Naive thymus-derived CD4-positive, alpha-beta T cell (primary cell): ENCODE measurements at places on chromosomes 5 and 9.

DNA sequence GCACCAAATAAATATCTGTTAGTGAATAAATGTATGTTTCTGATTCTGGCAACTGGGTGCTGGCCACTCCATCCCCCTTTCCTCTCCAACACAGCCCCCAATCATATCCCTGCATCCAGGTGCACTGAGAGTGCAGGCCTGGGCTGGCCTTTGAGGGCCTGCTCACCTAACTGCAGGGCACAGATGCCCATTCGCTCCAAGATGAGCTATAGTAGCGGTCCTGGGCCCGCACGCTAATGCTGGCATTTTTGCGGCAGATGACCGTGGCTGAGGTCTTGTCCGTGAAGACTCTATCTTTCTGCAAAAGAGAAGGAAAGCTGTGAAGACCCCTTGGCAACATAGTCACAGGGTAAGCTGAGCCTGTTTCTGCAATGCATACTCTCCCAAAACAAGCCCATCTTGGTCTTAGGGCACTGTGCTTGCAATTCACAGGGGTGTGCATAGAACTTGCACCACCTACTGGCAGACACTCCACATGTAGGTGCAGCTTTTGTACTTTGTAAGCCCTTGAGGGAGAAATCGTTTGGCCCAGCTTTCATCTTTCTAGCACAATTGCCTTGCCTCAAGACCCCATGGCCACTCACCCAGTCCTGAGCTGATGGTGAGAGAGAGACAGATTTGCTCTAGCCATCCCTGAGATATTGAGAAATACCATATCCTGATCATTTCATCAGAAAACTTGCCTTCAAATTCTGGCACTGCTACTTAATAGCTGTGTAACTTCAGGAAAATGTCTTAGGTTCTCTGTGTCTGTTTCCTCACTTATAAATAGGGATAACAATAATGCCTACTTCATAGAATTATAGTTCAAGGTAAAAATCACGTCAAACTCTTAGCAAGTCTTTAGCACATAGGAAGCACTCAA lies 13.5 kb downstream of the IL12B start:
- no peak overlapping the region for H3K27ac ChIP-seq
- DNase-seq, result peak; percentile 41
- H3K4me3 ChIP-seq, result no peak overlapping the region

- peaks cover 8% of the 10 kb centered on the region for H3K27me3 ChIP-seq
- no peak overlapping the region for H3K4me3 ChIP-seq
- DNase-seq, result no peak
- H3K36me3 ChIP-seq, result no peaks in the 10 kb centered on the region
- H3K4me1 ChIP-seq, result no peaks in the 10 kb centered on the region
Measured at GRCh38 chr9:101486693-101487442, 46.8 kb upstream of the RNF20 start.

DNA sequence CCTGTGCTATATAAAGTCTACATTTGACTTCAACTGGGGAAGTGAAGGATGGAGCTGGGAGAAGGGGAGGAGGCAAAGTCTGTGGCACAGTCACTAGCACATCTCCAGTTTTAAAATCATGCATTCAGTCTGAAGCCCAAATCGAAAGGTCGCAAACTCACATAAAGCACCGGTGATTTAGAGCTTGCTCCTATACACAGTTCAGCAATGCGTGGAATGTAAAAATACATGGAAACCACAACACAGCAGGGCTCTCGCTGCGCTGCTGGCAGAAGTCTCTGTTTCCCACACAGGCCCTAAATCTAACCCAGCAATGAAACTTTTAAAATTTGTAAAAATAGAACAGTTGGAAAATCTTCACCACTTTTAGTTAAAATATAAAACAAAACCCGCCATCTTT lies 68.2 kb downstream of the EBF1 start:
- H3K36me3 ChIP-seq, result no peaks in the 10 kb centered on the region
- DNase-seq, result no peak
- no peak overlapping the region for H3K4me3 ChIP-seq

- H3K27ac ChIP-seq, result no peak overlapping the region
- peaks cover 3% of the 10 kb centered on the region for H3K4me1 ChIP-seq
- no peak overlapping the region for H3K4me3 ChIP-seq
- DNase-seq, result no peak
Measured at GRCh38 chr5:142881076-142881783, 111.1 kb downstream of the ARHGAP26 start.

DNA sequence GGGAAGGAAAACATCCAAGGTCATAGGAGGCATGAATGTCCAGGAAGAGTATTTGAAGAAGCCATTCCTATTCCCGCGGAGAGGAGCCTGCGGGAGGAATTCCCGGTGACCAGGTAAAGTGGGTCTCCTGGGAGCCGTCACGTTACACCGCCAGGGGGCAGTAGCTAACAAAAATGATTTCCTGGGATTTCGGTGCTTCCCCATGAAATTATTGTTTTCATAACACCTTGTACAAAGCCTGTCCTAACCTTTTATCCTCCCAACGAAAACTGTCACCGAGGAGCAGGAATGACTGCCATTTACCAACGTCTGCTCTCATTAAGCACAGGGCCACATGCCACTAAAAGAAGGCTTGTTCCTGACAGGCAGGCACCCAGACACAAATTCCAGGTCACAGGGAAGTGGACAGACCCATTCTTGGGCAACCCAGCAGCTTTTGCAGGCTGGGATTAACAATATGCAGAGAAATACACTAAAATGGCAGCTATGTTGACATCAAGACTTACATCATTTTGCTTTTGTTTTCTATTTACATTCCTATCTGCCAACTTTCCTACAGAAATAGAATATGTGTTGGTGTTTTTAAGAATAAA lies 41.2 kb upstream of the CTSL start:
- H3K36me3 ChIP-seq, result no peaks in the 10 kb centered on the region
- H3K4me1 ChIP-seq, result no peaks in the 10 kb centered on the region
- H3K4me3 ChIP-seq, result no peak overlapping the region
- no peak for DNase-seq
- H3K27me3 ChIP-seq, result no peaks in the 10 kb centered on the region
- no peak overlapping the region for H3K27ac ChIP-seq

DNA sequence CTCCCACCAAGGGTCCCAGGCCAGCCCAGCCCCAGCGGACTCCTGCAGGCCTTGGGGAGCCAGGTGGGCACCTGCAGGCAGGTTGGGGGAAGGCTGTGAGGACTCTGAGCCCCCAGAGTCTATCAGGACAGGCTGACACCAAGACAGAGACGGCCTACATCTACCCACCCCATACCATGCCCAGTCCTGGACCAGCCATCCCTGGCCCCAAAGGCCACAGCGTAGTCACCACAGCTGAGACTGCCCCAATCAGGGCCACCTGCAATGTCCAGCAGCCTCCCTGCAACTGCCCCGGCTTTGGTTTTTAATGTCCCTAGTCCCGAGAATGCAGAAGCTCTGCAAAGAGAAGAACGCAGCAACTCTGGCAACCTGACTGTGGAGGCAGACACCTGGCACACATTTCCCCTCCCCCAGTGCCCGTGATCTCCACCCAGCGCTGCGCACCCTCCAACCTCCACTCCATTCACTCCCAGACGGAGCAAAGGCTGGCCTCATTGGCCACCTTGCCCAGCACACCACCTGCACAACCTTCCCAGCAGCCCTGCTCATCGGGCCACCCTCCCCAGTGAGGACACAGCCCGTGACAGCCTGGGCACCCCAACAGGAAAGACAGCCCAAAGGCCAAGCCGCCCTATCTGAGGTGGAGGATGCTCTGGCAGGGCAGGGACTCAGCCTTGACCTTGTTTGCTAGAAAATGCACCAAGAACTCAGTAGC lies 14.9 kb downstream of the ADAMTS2 start:
- no peaks in the 10 kb centered on the region for H3K36me3 ChIP-seq
- H3K27ac ChIP-seq, result no peak overlapping the region
- no peak for DNase-seq
- no peaks in the 10 kb centered on the region for H3K27me3 ChIP-seq

DNA sequence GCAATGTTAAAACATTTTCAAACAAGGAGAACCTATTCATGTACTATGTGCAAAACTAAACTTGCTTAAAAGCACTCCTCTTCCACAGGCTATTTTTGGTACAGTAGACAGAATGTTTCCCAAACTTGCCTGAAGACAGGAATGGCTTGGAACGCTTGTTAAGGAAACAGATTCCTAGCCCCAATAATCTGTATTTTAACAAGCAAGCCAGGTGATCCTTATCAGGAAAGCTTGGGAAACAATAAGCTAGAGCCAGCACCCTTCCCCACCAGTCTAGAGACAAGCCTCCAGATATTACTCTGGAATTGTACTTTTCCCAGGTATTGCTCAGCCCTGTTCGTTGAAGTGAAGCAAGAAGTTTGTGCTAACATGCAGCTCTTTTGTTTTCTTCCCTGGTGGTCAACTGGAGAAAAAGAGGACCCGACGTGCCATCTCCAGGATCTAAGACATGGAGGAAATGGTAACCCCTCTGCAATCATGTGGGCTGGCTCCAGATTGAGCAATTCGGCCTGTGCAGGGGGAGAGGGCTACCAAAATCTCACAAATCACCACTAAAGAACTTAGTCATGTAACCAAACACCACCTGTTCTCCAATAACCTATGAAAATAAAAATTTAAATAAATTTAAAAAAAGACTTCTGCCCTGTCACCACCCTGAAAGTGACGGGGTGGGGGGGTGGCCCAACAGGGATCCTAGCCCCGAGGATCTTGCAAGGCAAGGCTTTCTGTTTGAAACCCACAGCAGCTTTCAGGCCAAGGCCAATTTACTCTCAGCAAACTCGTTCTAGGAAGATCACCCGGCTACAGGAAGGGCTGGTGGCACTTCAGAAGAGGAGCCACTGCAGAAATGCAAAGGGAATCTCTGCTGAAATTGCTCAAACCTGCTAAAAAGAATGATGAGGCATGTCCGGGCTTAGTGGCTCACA lies 48.6 kb downstream of the SHB start:
- H3K27ac ChIP-seq, result no peak overlapping the region
- DNase-seq, result no peak
- H3K36me3 ChIP-seq, result no peaks in the 10 kb centered on the region
- H3K4me3 ChIP-seq, result no peak overlapping the region
- H3K27me3 ChIP-seq, result no peaks in the 10 kb centered on the region

- DNase-seq, result no peak
- no peak overlapping the region for H3K4me3 ChIP-seq
- H3K4me1 ChIP-seq, result no peaks in the 10 kb centered on the region
- H3K27ac ChIP-seq, result no peak overlapping the region
Measured at GRCh38 chr9:89611425-89611824, 6.6 kb downstream of the GADD45G start.

- H3K27ac ChIP-seq, result no peak overlapping the region
- no peaks in the 10 kb centered on the region for H3K4me1 ChIP-seq
- no peaks in the 10 kb centered on the region for H3K36me3 ChIP-seq
- no peak overlapping the region for H3K4me3 ChIP-seq
- no peak for DNase-seq
Measured at GRCh38 chr9:123912167-123912897, 17.6 kb downstream of the DENND1A start.

GRCh38 chr5:77847814-77848290 lies 71.7 kb upstream of the TBCA start:
- DNase-seq, result no peak
- no peaks in the 10 kb centered on the region for H3K27me3 ChIP-seq
- no peak overlapping the region for H3K4me3 ChIP-seq
- peaks cover 10% of the 10 kb centered on the region for H3K4me1 ChIP-seq
- no peak overlapping the region for H3K27ac ChIP-seq
